ENCODE measurements at places on chromosomes 11 and 22. TPM values are rescaled to one million over a fixed set of nuclear protein-coding genes. Genes with fewer than 3 reads are reported as not detected.

P2RY2 gene
- total RNA-seq: not detected

SMC1B gene
- 1.7 TPM for total RNA-seq

MAJIN gene
- total RNA-seq: 1.1 TPM

TRIM22 gene
- 91.0 TPM for total RNA-seq

SNX32 gene
- total RNA-seq: 1.6 TPM

SYNGR1 gene
- not detected for total RNA-seq

PAMR1 gene
- not detected for total RNA-seq

ZBTB16 gene
- total RNA-seq: 6.1 TPM

LRRC56 gene
- total RNA-seq: 4.4 TPM

TSPAN18 gene
- total RNA-seq: 3.3 TPM

DNA sequence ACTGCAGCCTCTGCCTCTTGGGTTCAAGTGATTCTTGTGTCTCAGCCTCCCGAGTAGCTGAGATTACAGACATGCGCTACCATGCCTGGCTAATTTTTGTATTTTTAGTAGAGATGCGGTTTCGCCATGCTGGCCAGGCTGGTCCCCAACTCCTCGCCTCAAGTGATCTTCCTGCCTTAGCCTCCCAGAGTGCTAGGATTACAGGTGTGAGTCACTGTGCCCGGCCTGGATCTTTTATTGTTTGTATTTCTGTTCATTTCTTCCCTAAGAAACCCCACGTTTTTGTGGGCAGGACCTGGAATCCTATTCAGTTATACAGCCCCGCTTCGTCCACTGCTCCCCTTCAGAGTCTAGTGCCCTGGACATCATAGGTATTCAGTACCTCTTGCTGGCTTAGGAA lies 28.7 kb downstream of the ZBTB16 start:
- no peak for ATAC-seq

GRCh38 chr11:63672936-63673539 lies 1.9 kb upstream of the ATL3 start:
- ATAC-seq: no peak

GRCh38 chr11:94769880-94770279 lies 1.7 kb downstream of the AMOTL1 start:
- ATAC-seq: no peak

GRCh38 chr22:30371321-30371720 lies 14.5 kb downstream of the CCDC157 start:
- ATAC-seq: no peak

GRCh38 chr22:18085188-18085587 lies 7.4 kb downstream of the PEX26 start:
- no peak for ATAC-seq

DNA sequence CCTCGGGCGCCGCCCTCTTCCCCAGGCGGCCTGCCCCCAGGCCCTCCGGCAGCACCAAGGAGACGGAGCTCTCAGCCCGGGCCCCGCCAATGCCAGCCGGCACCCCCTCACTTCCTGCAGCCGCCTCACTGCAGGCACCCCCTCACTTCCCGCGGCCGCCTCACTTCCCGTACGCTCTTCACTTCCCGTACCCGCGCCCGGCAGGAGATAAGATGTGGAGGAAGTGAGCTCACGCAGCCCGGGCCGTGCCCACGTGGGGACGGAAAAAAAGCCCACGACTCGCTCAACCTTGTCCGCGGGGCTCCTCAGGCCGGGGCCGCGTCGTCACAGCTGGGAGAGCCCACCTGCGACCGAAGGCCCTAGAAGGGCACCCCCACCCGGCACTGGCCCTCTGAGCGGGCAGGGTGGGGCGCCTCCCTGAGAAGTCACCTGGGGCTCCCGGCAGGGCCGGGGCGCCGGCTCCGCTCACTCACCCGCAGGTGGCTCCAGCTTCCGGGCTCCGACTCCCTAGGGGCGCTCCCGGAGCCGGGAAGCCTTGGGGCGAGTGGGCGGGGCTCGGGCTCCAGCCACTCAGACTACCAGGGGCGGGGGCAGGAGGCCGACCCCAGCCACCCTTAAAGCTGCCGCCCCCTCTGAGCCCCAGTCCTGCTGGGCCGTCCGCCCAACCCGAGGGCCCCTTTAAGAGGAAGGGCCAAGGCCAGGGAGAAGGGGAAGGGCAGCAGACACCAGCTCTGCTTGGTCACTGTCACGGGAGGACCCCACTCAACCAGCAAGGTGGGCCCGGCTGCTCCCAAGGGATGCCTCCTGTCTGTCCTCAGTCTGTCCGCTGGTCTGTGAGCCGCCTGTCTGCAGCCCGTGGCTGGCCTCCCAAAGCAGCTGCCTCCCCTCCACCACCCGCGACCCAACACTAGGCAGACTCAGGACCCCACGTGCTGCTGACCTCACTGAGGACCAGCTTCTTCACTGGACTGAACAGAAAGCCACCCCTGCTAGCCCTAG lies 31.4 kb downstream of the PISD start:
- peak; percentile 86 for ATAC-seq

GRCh38 chr11:1397146-1397861 lies 7.6 kb downstream of the BRSK2 start:
- no peak for ATAC-seq

- no peak for ATAC-seq
Observed at GRCh38 chr11:57316017-57316416, 8.7 kb downstream of the TNKS1BP1 start.

DNA sequence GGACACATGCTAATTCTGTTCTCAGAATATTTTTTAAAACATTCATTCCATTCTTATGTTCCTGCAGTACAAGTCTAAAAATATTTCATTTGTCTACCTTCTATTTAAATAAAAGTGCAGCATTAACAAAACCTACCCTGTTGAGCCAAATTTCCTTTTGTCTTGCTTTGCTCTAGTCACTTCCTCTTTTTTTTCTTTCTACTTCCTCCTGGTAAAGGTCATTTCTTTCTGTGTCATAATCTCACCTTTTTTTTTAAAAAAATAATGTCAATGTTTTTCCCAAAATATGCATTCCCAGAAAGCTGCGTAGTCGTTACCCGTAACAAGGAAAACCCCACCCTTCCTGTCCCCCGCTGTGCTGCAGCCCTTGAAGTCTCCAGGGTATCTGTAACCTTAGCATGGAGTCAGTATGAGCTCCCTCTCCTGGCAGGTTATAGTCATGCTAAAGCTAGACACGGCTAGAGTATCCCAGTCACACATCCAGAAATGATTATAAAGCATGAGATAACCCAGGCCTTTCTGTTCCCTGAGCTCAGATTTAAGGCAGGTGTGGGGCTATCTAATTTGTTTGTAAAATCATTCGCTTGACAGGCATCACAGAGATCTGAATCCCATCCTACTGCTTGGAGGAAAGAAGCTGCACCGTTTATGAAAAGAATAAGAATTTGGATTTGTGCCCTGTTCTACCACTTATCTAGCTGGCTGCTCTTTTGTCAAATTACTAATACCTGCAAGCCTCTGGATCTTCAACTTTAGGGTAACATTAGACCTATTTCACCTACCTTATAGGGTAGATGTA lies 51.1 kb upstream of the EED start:
- ATAC-seq: peak; percentile 99

DNA sequence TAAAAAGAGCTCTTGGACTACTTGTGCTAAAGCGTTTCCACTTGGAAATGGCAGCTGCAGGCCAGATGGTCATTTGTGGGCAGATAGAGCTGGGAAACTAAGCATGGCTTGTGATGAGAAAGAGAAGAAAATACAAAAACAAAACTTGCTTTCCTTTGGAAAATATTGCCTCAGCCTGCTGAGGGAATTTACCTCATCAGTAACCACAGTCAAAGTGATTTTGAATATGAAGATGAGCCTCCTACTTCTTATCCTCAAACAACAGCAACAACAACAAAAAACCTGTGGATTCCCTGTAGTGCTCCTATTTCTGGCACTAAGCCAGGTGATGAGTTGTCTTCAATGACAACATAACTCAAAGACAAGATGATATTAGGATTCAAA lies 62.7 kb upstream of the FIBIN start:
- ATAC-seq: no peak

DNA sequence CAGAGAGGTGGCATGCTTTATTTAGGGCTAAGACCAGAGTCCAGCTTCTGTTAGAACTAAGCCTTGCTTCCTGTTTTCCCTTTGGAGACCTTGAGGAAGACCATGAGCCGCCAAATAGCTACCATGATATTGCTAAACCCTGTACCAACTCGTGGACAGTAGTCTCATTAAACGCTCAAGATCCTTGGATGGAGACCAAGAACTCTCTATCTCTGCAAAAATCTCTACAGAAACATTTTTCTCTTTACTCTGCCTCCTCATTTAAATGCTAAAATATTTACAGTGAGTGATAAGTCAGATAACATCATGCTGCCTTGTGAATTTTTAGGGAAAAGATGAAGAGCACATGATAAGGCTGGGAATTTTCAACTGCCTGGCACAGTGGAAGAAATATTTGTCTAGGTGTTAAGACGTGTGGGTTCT lies 197.8 kb downstream of the MAML2 start:
- ATAC-seq: no peak

- ATAC-seq: peak; percentile 46
Observed at GRCh38 chr22:47192651-47193437, 430.4 kb downstream of the TBC1D22A start.

GRCh38 chr11:58741127-58741526 lies 9.4 kb upstream of the GLYAT start:
- no peak for ATAC-seq

DNA sequence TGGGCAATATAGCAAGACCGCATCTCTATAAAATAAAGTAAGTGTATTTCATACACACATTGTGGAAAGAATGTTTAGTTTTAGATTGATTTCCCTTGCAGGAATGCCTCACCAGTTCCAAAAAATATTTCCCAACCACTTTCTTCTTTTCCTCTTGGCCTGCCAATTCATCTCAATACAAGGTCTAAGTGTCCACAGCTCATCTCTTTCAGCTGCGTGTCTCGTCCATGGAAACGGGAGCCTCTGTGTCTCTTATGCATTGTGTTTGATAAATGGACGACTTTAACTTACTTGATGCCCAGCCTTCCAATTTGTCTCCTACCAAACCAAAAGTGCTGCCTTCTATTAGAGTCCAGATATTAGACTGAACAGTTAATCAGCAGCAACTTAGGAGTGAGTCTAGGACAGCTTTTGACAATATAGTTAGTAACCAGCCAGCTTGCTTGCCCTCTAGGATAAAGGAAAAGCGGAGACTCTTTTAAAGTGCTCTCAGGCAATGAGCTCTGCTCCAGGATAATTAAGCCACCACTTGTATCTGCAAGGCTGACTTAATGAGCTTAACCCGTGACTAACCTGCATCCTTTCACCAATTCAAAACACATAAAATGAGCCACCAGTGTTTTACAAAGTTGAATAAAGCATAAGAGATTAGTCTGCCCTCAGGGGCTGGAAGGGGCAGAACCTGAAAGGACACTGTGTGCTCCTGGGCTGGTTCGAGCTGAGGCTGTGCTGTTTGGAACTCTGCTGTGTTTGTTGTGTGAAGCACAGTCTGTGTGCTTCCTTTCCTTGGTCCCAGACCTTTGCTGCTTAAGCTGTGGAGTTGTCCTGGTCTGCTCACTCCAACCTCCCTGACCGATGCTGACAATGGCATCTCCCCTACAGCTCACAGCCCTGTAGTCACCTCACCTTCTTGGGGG lies 27.5 kb downstream of the FBXO7 start:
- no peak for ATAC-seq

DNA sequence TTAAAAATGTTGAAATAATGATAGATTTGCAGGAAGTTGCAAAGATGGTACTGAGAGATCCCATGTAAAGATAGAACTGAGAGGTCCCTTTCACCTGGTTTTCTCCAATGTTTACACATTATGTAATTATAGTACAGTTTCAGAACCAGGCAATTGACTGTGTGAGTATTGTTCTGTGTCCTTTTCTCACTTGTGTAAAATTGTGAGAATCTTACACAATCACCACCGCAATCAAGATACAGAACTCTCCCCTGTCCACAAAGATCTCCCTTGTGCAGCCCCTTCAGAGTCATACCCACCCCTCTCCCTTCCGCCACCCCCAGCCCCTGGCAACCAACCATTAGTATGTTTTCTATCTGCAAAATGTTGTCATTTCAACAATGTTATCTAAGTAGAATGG lies 119.8 kb upstream of the NAV2 start:
- ATAC-seq: no peak

DNA sequence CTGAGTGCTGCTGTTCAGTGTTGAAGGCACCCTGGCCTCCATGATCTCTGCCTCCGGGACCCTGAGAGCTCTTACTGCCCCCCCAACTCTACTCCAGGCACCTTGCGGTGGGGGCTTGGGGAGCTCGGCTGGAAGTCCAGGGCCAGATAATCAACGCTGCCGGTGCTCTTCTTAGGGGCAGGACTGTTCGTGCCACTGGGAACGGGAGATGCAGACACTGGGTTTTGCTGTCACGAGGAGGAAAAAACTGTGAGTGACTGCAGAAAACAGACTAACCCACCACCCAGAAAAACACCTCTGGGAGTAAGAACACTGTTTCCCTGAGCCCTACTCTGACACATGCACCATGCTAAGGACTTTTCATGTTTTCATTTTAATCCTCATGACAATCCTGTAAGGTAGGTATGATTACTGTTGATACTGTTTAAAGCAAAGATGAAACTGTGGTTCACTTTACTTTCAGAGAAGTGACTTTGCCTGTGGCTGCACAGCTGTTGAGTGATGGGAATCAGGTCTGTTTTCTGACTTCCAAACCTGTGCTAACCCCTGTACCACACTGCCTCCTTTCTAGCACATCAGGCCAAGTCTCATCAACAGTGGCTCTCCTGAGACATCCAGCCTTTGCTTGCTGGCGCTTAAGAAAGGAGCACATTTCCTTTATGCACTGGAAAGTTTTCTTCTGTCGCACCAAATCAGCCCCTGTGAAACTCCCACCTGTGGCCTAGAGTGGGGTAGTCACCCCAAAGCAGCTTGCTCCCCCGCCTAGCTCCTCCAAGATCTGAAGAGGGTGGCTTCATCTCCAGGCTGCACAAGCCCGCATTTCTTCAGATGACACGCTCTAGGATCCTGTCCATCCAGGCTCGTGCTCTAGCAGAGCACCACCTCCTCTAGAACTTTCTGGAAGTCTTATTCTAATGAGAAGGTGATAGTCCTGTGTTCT lies 31.8 kb downstream of the USP35 start:
- peak; percentile 30 for ATAC-seq

DNA sequence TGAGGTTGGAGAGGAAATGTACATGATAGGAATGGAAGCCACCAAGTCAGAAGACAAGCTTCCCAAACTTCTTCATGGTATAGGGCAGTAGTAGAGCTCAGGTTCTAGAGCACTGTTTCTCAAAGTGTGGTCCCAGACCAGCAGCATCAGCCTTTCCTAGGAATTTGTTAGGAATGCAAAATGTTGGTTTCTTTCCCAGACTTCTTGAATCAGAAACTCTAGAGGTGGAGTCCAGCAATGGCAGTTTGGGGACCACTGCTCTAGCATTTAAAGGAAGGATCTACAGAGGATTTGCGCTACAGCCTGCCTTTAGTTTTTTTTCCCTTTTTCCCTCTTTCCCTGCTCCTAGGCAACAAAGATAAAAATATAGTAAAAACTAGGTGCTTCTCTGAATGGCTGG lies 17.0 kb upstream of the MMP12 start:
- ATAC-seq: no peak
